ENCODE measurements at places on chromosomes 5 and 9. TPM values are rescaled to one million over a fixed set of nuclear protein-coding genes. Genes with fewer than 3 reads are reported as not detected.

GRCh38 chr9:3980771-3981170, 319.1 kb downstream of the GLIS3 start:
- peak; percentile 16 for DNase-seq

GRCh38 chr5:99945478-99946442, 589.4 kb upstream of the FAM174A start:
- DNase-seq = no peak

DNA sequence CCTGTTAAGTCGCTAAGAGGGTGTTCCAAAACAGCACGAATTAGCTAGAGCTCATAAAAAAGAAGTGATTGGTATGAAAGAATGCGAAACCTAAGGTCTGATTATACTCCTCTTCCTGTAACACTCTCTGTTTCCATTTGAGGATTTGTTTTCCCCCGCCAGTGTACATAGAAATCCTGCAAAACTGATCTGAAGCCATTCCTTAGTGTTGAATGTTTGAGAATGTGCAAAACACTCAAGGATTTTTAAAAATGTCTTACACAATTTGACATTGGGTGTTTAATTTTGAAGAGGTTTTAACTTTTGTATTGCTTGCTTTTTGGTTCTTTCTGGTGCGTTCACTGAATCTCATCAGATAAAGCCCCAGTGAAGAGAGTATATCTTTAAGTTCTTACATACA, 105.3 kb downstream of the KCNN2 start:
- no peak for DNase-seq

DNA sequence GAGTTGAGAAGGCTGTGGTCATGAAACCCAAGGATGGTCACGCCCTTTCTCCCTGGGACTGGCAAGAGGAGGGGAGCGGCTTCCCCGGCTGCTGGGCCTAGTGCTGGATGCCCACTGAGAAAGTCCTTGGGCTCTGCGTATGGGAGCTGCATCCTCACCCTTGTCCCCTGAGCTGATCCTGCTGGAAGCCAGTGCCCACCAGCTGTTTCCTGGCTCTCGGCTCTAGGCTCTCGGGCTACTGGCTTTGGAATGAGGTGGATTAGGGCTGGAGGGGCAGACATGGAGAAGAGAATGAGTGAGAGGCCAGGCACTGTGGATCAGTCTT, 149.3 kb upstream of the PPP1R26 start:
- DNase-seq = peak; percentile 0

- DNase-seq = no peak
Observed at GRCh38 chr5:31823472-31823871, 184.5 kb downstream of the PDZD2 start.

- no peak for DNase-seq
Observed at GRCh38 chr5:5164163-5164562, 24.0 kb downstream of the ADAMTS16 start.

- DNase-seq = no peak
Observed at GRCh38 chr9:126415741-126416370, 89.2 kb downstream of the MVB12B start.

DNA sequence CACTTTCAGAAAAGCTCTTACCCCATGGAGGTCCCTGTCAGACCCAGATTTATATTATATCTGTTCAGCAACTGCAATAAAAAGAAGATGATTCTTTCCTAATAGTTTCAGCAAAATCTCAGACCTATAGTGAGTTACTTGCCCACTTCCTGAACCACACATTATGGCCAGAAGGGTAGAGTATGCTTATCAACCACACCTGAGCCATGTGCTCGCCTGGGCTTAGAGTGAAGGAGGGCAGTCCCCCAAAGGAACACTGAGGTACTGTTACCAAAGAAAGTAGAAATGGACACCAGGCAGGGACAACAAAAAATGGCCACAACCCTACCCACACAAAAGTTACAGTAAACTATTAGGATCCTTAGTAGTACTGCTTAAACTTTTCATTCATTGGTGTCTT, 128.7 kb downstream of the ZNF608 start:
- DNase-seq = no peak

DNA sequence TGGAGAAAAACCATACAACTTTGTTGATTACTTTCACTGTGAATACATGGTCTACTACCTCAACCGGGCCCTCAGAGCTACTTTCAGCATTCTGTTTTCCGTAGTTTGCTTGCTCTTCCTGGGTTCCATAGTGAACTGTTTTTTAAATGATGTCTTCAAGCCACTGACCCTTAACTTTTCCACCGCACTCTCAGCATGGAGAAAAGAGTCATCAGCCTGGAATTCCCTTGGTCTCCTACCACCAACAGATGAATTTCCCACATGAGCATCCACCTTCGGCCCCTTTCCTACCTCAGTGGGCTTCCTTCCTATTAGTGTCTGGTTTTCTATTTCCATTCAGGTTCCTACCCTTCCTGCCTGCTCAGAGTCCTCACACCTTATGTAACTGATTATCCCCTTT, 135.9 kb upstream of the ADAMTSL1 start:
- no peak for DNase-seq

- no peak for DNase-seq
Observed at GRCh38 chr9:113675475-113675941, 200.6 kb upstream of the ZNF618 start.

GRCh38 chr5:37198842-37199241, 50.3 kb downstream of the CPLANE1 start:
- DNase-seq = no peak

DNA sequence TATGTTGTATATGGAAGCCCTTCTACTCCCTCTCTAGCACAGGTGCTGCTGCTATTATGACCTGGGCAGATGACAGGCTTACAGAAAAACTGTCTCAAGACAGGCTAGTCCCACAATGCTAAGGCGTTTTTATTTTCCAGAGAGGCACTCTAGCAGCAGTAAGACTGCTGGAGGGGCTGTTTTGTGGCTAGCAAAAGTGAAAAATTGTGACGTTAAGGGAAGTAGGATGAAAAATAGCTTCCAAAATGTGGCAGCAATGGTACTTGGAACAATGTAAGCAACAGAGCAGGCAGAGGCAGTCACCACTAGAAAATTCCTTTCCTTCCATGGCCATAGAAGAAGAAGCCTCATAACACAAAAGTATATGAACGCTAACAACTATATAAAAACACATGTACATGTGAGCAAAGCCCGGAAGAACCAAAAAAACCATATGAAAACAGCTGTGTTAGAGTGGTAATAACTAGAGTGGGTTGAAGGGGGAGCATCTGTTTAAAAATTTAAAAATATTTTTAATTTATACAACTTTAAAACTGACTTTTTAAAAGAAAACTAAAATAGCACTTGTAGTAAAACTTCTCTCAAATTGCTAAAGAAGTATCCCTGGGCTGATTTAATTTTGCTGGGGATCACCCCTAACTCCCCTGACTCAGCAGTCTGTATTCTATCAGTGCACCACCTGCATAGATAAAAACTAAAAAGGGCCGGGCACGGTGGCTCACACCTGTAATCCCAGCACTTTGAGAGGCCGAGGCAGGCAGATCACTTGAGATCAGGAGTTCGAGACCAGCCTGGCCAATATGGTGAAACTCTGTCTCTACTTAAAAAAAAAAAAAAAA, 30.6 kb downstream of the CLINT1 start:
- no peak for DNase-seq

DNA sequence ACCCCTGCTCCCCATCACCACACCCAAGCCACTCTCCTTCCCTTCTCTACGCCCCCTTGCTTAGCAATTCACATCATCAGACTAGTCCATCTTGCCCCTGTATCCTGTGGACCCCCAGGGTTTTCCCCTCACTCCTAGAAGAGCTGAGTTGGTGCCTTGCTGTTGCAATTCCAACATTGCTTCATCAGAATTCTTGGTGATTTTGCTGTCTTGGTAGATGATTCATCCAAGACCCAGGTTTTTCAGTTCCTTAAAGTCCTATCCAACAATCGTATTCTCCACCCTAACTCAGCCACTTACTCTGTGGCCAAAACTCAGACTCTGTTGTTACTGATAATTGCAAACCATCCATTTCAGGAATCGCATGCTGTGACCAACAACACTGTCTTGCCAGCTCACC, 21.4 kb upstream of the CCNJL start:
- no peak for DNase-seq

- DNase-seq = peak; percentile 38
Observed at GRCh38 chr9:100473276-100474081, 530 bp downstream of the TMEFF1 start.

SPATA6L gene
- 0.44 TPM for total RNA-seq

IL13 gene
- total RNA-seq = not detected

GPR150 gene
- total RNA-seq = not detected

WWC1 gene
- total RNA-seq = 13.7 TPM

GFPT2 gene
- total RNA-seq = 11.1 TPM

TMEM215 gene
- 0.57 TPM for total RNA-seq

GLDC gene
- 37.8 TPM for total RNA-seq

CNTNAP3 gene
- total RNA-seq = 5.4 TPM

Data from neural crest cell (in vitro differentiated cells).